ENCODE measurements at places on chromosomes 12 and 14. TPM values are rescaled to one million over a fixed set of nuclear protein-coding genes. Genes with fewer than 3 reads are reported as not detected.

DNA sequence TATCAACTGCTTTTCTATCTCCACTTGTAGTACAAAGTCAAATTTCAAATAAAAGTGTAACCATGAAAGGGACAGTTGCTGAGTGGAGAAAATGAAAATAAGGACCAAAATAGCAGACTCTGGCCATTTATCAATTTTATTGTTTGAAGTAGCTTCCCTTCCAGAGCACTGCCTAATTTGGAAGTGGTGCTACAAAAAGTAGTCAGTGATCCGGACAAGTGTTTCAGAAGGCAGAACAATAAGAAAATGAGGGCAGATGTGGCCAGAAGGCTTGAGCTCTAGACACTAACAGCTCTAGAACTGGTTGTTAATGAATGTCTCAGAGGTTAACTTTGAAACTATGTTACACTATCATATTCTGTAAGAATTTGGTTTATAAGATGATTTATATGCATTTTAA, 48.9 kb downstream of the ABCC9 start:
- no peaks in the 10 kb centered on the region for H3K36me3 ChIP-seq
- no peak overlapping the region for H3K27ac ChIP-seq
- DNase-seq: no peak
- H3K4me3 ChIP-seq: no peak overlapping the region
- peaks cover 3% of the 10 kb centered on the region for H3K27me3 ChIP-seq

DNA sequence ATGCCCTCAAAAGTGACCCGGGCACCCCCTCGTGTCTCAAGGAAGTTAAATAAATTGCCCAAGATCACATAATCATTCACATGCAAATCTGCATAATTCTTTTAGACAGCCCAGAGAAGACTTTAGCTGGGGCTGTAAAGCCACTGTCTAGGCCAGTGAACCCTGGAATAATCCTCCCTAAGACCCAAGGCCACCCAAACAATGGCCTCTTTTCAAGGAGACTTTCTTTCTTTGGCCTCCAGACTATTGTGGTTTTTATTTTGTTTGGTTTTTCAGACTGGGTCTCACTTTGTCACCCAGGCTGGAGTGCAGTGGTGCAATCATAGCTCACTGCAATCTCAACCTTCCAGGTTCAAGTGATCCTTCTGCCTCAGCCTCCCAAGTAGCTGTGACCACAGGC, 10.6 kb downstream of the SVOP start:
- no peak overlapping the region for H3K4me3 ChIP-seq
- H3K27me3 ChIP-seq: peaks cover 15% of the 10 kb centered on the region
- no peaks in the 10 kb centered on the region for H3K4me1 ChIP-seq
- H3K27ac ChIP-seq: no peak overlapping the region
- no peaks in the 10 kb centered on the region for H3K36me3 ChIP-seq

DNA sequence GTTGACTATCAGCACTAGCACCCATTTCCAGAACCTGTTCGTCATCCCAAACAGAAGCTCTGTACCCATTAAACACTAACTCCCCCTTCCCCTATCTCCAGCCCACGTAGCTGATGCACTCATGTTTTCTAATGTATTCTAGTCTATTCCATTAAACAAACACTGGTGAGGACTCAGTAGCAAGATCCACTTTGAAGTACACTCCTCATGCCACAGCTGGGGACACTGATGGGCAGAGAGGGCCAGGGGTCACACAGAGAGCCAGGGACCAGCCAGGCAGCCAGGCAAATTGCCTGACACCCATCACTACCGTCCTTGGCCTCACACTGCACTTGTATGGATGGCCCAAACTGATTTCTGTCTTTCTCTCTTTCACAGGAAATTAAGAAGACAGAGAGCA, 269.9 kb upstream of the DIO3 start:
- no peak for DNase-seq
- no peak overlapping the region for H3K27ac ChIP-seq
- H3K4me1 ChIP-seq: no peaks in the 10 kb centered on the region

- no peaks in the 10 kb centered on the region for H3K36me3 ChIP-seq
- no peak for DNase-seq
- peaks cover 7% of the 10 kb centered on the region for H3K4me1 ChIP-seq
- H3K27me3 ChIP-seq: peaks cover 10% of the 10 kb centered on the region
- H3K27ac ChIP-seq: no peak overlapping the region
These were observed 1.0 kb upstream of the KRT18 start for GRCh38 chr12:52947738-52948423.

Gene SMAGP
- total RNA-seq: 1.7 TPM

Gene GZMH
- 1.9 TPM for total RNA-seq
